ENCODE measurements at places on chromosomes 16 and 17.

- no peak for DNase-seq
Observed at GRCh38 chr17:29024316-29024952, 18.5 kb upstream of the PIPOX start.

GRCh38 chr16:49100366-49100765, 181.3 kb downstream of the CBLN1 start:
- no peak for DNase-seq

DNA sequence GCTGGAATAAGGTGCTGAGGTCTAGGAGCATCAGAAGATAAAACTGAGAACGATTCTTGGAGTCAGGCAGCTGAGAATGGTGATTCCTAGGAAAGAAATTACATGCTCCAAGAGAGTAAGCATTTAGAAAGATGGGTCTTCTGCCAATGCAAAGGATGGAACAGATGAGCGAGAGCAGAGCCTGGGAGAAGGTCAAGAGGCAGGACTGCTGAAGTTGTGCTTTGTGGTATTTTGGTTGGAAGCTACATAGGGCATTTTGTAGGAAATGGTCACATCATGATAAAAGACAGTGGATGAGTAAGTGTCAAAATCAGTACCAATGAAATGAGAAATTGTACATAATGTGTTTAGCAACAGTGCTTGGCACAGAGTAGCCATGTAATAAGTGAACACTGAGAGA, 1.4 kb upstream of the CRYM start:
- DNase-seq, result no peak

- DNase-seq, result no peak
Observed at GRCh38 chr17:1868090-1868489, 38.3 kb downstream of the RPA1 start.

- peak; percentile 59 for DNase-seq
Observed at GRCh38 chr17:72502371-72503341, 381.8 kb downstream of the SOX9 start.

DNA sequence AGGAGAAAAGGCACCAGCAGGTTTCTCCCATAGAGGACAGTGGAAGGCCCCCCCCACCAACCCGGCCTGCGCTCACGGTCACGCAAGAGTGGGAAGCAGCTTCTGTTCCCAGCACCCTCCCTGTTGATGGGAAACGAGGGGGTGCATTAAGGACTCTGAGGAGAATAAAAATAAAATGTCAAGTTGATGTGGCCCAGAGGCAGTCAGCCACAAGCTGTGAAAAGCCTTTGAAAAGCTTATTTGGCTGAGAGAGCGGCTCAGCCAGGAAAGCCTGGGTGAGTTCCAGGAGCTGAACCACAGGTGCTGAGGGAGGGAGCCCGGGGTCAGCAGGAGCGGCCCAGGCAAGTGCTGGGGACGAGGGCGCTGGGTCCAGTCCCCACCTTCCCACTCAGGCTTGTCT, 26.9 kb upstream of the SPATA32 start:
- no peak for DNase-seq

DNA sequence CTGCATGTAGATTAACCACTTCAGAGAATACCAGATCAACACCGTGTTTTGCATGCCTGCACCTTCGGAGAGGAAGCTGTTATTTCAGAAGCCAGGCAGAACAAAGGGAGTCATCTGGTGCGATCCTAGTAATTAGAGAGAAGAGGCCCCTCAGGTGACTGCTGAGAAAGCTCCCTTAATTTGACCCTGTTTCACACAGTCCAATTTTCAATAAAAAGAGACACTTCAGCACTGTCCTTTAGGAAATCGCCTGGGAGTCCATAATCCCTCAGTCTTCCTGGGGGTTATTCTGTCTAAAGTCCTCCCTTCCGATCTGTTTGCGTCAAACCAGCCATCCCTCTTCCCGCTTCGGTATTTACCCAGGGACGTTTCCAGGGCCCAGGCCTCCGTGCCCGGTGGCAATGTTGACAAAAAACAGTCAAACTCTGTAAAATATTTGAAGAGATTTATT, 23.4 kb upstream of the TNRC6C start:
- DNase-seq, result no peak

- DNase-seq, result no peak
Observed at GRCh38 chr17:48548523-48549280, 3.8 kb upstream of the HOXB2 start.

- DNase-seq, result peak; percentile 87
Observed at GRCh38 chr17:1275962-1276736, 3.3 kb upstream of the TRARG1 start.

- DNase-seq, result no peak
Observed at GRCh38 chr16:81938326-81939163, 72.7 kb downstream of the SDR42E1 start.

DNA sequence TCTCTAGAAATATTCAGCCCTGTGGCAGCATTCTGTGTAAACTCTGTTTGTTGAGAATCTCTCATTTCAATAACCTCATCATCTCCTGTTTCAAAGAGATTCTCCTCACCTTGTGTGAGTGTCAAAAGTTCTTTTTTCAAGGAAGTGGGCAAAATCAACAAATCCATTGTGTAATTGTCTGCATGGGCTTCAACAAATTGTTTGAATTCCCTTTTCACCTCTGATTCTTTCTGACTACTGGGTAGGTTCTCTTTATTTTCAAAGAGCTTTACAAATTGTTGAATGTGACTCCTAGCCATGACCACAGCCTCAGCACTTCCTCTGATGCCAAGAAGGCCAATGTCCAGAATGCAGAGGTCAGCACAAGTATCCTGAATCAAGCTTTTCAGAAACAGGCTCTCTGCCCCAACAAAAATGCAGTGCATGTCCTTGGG, 48.0 kb downstream of the N4BP1 start:
- peak; percentile 41 for DNase-seq

- DNase-seq, result no peak
Observed at GRCh38 chr17:57090560-57091185, 5.6 kb downstream of the AKAP1 start.

- no peak for DNase-seq
Observed at GRCh38 chr16:88742896-88743605, 36.7 kb downstream of the CTU2 start.

GRCh38 chr17:40557531-40558299, 7.6 kb downstream of the CCR7 start:
- no peak for DNase-seq

- DNase-seq, result no peak
Observed at GRCh38 chr17:61464130-61464842, 12.1 kb downstream of the TBX4 start.

DNA sequence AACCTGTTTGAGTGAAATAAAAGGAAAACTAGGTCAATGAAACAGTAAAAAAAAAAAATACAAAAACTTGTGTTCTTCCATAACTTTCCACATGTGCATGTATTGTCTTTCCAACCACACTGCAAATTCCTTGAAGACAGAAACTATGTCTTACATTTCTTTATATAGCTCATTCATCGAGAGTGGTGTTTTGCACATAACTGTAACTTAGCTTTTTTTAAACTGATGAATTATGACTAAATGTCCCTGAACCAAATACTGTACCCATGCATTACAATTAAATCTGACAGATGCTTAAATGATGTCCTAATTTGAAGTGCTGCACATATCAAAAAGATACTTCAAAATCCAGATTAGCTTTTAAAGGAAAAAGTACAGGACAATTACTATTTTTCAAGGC, 50.1 kb downstream of the BRIP1 start:
- peak; percentile 9 for DNase-seq

DNA sequence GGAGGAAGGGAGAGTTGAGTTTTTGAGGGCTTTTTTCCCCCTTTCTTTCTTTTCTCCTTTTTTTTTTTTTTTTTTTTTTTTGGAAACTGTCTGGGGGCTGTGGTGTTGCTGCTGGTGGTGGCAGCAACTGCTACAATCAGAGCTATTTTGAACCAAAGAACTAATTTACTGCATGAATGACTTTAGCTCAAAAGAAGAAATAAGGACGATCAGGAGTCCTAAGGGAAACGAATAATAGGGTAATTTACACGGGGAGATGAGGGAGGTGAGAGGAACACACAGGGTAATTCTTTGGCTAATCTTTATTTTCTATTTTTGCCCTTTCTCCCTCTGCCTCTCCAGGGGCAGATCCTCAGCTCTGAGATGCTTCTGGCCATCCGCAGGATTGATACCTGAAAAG, 119.8 kb downstream of the TMEM132E start:
- DNase-seq, result no peak

GRCh38 chr16:12417030-12417814, 386.5 kb downstream of the CPPED1 start:
- no peak for DNase-seq

- DNase-seq, result peak; percentile 75
Observed at GRCh38 chr17:73304971-73305812, 6.6 kb downstream of the CDC42EP4 start.

GRCh38 chr16:11605891-11606290, 19.2 kb upstream of the LITAF start:
- DNase-seq, result no peak

DNA sequence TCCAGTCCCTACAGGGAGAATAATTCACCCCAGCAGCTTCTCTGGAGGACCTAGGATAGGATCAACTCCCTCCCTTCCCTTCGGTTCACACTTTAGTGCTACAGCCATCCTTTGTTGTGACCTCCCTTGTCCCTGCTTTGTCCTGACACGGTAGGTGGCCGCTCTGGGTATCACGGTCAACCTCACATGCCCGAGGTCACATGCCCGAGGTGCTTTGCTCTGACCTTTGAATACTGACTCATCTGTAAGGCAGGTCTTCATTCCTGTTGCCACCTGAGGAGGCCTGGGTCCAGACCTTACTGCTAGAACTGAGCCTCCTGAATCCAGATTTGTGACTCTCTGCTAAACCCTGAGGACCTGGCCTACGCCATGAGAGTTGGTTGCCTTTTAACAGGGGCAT, 19.7 kb downstream of the ALKBH5 start:
- DNase-seq, result no peak

GRCh38 chr16:15742716-15743115, 92.7 kb downstream of the NDE1 start:
- DNase-seq, result no peak

- DNase-seq, result no peak
Observed at GRCh38 chr17:40107522-40108174, 7.3 kb upstream of the NR1D1 start.

DNA sequence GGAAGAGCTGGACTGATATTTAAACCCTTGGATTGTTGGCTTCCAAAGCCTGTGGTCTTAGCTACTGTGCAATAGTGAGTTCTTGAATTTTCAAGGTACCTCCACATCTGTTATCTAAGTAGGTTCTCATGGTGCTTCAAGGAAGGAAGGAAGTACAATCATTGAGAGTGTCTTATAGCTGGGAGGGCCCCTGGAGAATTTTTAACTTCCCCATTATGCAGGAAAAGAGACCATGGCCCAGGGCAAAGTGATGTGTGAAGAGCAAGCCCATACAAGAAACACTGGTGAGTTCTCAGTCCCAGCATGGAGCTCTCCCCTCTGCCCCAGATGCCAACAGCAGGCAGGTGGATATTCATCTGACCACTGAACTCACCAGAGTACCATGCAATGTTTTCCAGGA, 169.0 kb upstream of the IRX6 start:
- DNase-seq, result no peak

GRCh38 chr16:58256108-58256507, 38.7 kb downstream of the PRSS54 start:
- no peak for DNase-seq

GRCh38 chr17:45332989-45333701, 16.3 kb upstream of the MAP3K14 start:
- peak; percentile 32 for DNase-seq

GRCh38 chr16:27401768-27402568, at the start of gene IL21R:
IL21R (plus strand) TSS chr16:27402174; CDS start chr16:27430072, 27,898 bp downstream.
- peak; percentile 82 for DNase-seq

DNA sequence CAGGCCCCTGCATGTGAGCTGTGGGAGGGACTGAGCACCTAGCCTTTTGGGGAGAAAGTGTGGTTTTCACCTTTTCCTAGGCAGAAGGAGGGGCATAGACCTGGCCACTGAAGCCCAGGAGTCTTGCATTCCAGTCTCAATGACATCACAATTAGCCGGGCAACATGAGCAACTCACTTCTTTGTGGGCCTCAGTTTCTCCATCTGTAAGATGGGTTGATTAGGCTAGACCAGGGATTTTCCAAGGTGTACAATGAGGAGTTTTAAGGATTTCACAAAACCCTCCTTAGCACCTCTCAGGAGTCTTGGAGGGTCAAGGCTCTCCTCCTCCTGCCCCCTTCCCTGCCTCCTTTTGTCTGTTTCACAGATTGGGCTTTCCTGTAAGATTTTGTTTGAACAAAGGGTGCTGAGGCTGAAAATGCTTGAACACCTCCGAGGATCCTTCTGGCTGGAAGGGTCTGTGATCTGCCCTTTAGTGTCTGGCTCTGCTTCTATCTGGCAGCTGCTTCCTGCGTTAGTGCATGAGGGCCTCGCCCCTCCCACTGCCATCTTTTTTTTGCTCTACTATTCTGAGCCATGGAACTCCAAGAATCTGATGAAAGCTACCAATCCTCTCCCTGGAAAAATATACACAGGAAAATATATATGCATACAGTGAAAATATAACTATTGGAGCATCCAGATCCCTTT, 52.4 kb upstream of the ETV4 start:
- DNase-seq, result no peak

DNA sequence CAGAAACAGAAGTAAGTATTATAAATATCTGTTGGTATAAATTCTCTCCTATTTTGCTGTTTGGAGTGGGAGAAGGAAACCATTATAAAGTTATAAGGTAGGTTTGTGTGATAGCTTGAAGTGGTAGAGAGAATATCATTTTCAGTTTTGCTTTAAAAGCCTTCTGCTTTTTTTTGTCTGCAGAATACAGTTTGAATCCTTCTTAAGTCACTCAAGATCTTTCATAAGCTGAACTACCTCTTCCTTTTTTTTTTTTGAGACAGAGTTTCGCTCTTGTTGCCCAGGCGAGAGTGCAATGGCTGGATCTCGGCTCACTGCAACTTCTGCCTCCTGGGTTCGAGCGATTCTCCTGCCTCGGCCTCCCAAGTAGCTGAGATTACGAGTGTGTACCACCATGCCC, 9.0 kb downstream of the ATAD5 start:
- DNase-seq, result no peak

DNA sequence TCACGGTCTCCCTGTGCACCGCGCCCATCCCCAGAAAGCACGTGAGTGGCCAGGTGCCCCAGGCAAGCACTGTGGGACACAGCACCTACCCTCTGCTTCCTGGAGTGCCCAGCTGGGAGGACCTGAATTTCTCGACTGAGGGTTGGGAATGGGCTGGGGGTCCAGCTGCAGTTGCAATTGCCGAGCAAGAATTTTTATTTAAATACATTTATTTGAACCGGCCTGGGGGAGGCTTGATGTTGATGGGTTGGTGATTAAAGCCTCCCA, 6.3 kb downstream of the SLC5A2 start:
- no peak for DNase-seq

DNA sequence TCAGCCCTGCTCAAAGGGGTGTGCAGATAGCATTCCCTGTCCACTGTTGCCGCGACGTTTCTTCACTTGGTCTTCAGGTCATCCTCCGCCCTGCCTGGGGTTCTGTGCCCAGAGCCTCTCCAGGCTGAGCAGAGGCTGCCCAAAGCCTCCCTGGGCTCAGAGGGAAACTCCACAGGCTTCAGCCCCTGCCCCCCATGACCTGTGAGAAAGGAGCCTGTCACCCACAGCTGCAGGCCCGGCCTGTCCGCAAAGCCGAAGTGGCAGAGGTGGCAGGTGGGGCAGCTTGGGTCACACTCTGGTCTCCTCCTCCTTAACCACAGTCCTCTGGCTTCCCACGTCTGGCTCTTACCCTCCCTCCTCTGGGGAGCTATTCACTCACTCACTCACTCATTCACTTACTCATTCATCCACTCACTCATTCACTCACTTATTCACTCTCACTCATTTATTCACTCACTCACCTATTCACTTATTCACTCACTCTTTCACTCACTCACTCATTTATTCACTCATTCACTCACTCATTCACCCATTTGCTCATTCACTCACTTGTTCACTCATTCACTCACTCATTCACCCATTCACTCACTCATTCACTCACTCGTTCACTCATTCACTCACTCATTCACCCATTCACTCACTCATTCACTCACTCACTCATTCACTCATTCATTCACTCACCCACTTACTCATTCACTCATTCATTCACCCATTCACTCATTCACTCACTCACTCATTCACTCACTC, 7.1 kb upstream of the CPSF4L start:
- DNase-seq, result no peak
